ENCODE measurements at places on chromosomes 4 and X. TPM values are rescaled to one million over a fixed set of nuclear protein-coding genes. Genes with fewer than 3 reads are reported as not detected.

Gene CXorf49
- total RNA-seq: not detected

Gene IL15
- 4.4 TPM for total RNA-seq

Gene TLL1
- total RNA-seq: not detected

Gene SORCS2
- 2.9 TPM for total RNA-seq

Gene FAM47E
- 0.20 TPM for total RNA-seq

Gene RGN
- 0.10 TPM for total RNA-seq

Gene PAGE5
- 41.0 TPM for total RNA-seq

Gene GLOD5
- not detected for total RNA-seq
